Activated T-cell treated with anti-CD3 and anti-CD28 coated beads, Interleukin-2, amount 50 U/mL, for 72 hours (primary cell): ENCODE measurements at places on chromosomes 7 and 10.

DNA sequence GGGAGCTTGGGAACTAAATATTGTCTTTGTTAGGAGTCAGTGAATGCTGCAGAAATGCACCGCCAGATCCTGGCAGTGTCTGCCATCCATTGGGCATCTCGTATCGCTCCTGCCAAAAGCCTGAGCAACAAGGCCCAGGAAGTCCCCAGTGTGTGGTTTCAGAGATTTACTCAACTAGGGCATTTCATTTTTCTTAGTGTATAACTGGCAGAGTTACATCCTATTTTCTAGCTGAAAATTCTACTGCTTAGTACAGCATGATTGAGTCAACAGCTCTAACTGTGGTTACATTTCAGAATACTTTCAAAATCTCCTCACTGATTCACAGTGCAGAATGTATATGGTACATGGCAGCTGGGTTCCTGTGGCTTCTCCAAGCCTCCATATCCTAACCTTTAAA lies 95.8 kb upstream of the CREB5 start:
- DNase-seq = peak; percentile 13

- no peak for DNase-seq
Observed at GRCh38 chr7:125126376-125126775, 196.8 kb upstream of the POT1 start.

GRCh38 chr10:62000037-62000603 lies 98.6 kb downstream of the ARID5B start:
- DNase-seq = no peak

DNA sequence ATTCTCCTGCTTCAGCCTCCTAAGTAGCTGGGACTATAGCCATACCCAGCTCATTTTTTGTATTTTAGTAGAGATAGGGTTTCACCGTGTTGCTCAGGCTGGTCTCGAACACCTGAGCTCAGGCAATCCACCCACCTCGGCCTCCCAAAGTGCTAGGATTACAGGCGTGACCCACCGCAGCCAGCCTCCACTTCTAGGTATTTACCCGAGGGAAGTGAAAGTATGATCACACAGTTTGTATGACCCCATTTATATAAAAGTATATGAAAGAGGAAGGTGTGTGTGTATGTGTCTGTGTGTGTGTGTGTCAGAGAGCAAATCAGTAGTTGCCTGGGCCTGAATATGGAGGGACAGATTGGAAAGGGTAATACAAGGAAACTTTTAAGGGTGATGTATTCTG lies 2.0 kb upstream of the PURB start:
- DNase-seq = no peak

DNA sequence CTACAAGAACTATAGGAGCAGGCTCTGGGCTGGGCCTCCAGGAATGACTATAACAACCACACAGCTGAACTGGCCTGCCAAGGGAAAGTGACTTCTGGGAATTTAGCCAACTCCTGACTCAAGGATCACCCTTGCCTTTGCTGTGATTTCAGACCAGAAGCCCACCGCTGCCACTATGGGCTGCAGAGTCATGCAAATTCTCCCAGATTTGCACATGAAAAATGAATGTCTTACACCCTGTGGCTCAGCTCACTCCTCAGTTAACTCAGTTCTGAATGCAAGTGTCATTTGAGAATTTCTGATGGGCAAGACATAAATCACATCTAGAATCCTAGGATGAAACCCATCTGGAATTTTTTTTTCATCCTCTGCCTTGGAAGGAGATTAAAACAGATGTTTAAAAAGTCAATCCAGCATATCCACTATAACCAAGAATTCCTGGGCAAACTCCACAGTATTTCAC lies 186.5 kb upstream of the BET1 start:
- no peak for DNase-seq

- peak; percentile 16 for DNase-seq
Observed at GRCh38 chr10:124802313-124802675, 675 bp downstream of the ABRAXAS2 start.

GRCh38 chr7:34133983-34134782 lies 228.8 kb downstream of the BMPER start:
- DNase-seq = peak; percentile 19
